ENCODE measurements at places on chromosomes 2 and 18.
A peak's percentile ranks its signal among the peaks of the same experiment; 100 is the strongest.

GRCh38 chr2:84891355-84892010, 10.6 kb upstream of the TRABD2A start:
- DNase-seq: no peak

DNA sequence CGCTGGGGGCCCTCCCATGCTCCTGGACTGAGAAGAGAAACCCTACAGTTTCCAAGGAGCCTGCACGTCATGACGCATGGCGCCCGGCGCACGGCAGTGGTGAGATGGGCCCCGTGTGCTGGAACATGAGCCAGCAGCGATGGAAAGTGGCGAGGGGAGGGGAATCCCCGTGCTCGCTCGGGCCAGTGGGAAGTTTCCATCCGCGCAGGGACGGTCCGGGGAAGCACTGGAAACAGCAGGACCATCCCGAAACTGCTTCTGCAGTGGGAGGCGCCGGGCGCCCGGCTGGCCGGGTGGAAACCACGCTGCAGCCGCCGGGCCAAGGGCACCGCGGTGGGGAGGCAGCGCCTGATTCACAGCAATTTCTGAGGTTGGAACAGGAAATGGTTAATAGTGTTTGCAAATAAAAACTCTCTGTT, 4.9 kb upstream of the PDCD1 start:
- no peak for DNase-seq

- peak; percentile 48 for DNase-seq
These were observed 66.6 kb downstream of the SPTBN1 start for GRCh38 chr2:54522624-54523281.

- DNase-seq: no peak
These were observed 136.7 kb downstream of the EML6 start for GRCh38 chr2:54859997-54860701.

GRCh38 chr2:96436961-96437360, 68.2 kb downstream of the NEURL3 start:
- DNase-seq: no peak

DNA sequence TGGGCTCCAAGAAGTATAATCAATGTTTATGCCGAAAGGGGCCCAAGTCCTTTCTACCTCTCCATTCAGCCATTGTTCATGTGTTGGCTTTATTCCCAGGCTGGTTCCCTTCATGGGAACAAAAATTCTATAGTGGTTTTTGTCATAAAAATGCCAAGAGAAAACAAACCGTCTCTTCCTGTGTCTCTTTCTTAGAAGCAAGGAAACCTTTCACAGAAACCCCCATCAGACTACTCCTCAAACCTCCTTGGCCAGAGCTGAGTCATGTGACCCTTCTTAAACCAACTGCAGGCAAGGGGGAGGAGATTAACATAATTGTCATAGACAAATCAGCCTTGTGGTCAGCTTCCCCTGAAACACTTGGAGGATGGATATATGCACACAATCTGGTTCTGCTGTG, 75.1 kb upstream of the TANK start:
- DNase-seq: no peak

GRCh38 chr2:241064802-241065354, 37.2 kb downstream of the MTERF4 start:
- DNase-seq: no peak

- no peak for DNase-seq
These were observed 18.8 kb upstream of the SOX11 start for GRCh38 chr2:5673145-5674025.

DNA sequence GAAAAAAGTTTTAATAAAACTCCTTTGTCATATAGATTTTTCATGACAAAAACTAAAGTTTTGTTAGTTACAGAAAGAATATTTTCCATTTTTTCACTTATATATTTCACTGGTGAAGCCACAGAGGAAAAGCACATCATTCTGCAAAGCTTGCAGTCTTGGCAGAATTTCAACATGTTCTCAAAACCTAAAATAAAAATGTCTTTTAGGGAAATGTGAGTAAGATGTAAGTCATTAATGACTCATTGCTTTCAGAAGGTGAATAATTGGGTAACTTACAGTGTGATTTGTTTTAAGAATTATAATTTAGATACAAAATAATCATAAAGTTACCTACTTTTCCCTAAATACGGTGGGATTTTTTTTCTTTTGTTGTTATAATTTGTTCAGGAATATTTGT, 43.4 kb upstream of the TNFRSF11A start:
- no peak for DNase-seq

- DNase-seq: no peak
These were observed 22.7 kb downstream of the IAH1 start for GRCh38 chr2:9497017-9497416.

DNA sequence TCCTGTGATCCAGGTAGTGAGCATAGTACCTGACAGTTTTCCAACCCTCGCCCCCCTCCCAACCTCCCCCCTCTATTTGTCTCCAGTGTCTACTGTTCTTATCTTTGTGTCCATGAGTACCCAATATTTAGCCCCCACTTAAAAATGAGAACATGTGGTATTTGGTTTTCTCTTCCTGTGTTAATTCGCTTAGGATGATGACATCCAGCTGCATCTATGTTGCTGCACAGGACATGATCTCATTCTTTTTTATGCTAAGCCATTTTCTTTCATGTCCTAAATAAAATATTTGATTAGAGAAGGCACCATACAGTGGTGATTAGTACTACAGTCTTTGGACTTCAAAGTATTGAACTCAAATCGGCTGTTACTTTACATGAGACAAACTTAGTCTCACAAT, 1087.9 kb downstream of the CBLN2 start:
- DNase-seq: no peak

DNA sequence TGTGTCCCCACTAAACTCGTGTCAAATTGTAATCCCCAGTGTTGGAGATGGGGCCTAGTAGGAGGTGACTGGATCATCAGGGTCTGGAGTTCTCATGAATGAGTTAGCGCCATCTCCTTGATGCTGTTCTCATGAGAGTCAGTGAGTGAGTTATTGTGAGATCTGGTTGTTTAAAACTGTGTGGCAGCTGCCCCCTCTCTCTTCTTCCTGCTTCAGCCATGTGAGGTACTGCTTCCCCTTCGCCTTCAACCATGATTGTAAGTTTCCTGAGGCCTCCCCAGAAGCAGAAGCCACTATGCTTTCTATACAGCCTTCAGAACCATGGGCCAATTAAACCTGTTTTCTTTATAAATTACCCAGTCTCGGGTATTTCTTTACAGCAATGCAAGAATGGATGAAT, 50.4 kb downstream of the AP1S3 start:
- no peak for DNase-seq

- DNase-seq: no peak
These were observed 90.9 kb downstream of the CCDC138 start for GRCh38 chr2:108877506-108877905.

GRCh38 chr2:67997903-67998302, 64.9 kb downstream of the C1D start:
- no peak for DNase-seq

DNA sequence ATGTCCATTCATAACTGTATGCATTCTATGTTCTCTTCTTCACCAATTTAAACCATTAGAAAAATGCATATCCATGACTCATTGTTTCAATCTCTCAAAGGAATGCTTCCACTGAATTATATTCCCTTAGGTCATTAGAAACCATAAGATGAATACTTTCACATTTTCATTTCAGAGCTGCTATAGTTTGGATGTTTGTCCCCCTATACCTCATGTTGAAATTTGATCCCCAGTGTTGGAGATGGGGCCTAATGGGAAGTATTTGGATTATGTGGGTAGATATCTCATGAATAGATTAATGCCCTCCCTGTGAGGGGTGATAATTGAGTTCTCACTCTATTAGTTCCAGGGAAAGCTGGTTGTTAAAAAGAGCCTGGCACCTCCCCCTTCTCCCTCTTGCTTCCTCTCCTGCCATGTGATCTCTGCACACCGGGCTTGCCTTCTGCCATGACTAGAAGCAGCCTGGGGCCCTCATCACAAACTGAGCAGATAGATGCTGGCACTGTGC, 35.7 kb downstream of the THUMPD2 start:
- no peak for DNase-seq

GRCh38 chr2:28745876-28746275, 5.8 kb upstream of the PPP1CB start:
- DNase-seq: no peak

DNA sequence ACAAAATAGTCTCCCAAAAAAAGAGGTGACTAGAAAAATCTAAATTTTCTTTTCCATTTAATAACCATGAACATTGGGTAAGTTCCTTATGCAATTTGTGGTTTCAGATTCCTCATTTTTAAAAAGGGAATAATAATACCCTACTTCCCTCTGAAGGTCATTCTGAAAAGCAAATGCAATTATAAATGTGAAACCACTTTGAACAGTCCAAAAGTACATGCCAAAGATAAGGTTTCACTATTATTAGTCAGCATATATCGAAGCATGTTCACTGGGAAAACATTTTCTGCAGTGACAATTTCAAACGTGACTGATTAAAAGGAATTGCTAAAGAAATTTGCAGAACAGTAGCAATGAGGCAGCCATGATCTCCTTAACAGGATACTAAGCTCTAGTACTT, 100.1 kb upstream of the RNF152 start:
- DNase-seq: no peak

Data from mesothelial cell of epicardium (in vitro differentiated cells).